Lower lobe of right lung (tissue), 2 donors: ENCODE measurements at places on chromosomes 11 and 22. TPM values are rescaled to one million over a fixed set of nuclear protein-coding genes. Genes with fewer than 3 reads are reported as not detected.

IFTAP gene
- 15.2 TPM for total RNA-seq

GPR83 gene
- not detected for total RNA-seq

KDM4E gene
- total RNA-seq, result not detected

CYP2D6 gene
- total RNA-seq, result 1.4 TPM

CCDC73 gene
- 0.09 TPM for total RNA-seq

KLHL35 gene
- total RNA-seq, result 2.6 TPM

SLC25A45 gene
- total RNA-seq, result 13.0 TPM

KCNJ11 gene
- 4.3 TPM for total RNA-seq

CCDC15 gene
- 1.4 TPM for total RNA-seq

GTF2H1 gene
- total RNA-seq, result 38.3 TPM

OR5B3 gene
- not detected for total RNA-seq

APOA5 gene
- 0.41 TPM for total RNA-seq

GAL gene
- not detected for total RNA-seq

- no peaks in the 10 kb centered on the region for H3K27me3 ChIP-seq
- no peaks in the 10 kb centered on the region for H3K36me3 ChIP-seq
- no peak for DNase-seq
- H3K27ac ChIP-seq, result no peak overlapping the region
- H3K4me1 ChIP-seq, result no peaks in the 10 kb centered on the region
- H3K4me3 ChIP-seq, result no peak overlapping the region
Measured at GRCh38 chr11:17506942-17507341, 30.3 kb upstream of the ABCC8 start.

DNA sequence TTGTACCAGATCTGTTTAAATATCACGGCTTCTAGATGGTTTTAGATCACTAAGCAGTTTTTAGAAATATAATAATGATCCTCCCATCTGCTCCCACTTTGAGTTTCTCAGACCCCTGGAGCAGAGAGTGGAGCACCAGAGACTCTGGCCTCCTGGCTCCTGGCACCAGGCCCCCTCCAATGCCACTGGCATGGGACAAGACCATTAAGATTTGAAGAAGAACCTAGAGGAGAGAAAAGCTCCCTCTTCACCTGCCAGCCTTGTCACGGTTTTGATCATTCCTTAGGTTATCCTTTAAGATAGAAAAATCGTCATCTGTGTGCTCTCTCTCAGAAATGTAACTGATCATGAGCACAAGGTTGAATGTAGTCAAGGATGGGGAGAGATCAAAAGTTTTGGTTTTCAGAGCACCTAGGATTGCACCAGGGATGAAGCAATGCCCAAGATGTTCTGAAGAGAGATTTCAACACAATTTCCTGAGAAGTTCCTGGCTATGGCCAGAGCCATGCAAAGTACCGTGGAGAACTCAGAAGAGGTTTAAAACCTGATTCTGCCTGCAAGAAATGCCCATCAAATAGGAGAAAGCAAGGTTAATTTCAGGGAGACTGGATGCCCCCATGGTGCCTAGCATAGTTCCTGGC is 22.2 kb downstream of the IL10RA start:
- H3K36me3 ChIP-seq, result no peaks in the 10 kb centered on the region
- no peak overlapping the region for H3K4me3 ChIP-seq
- peak overlapping the region; percentile 73 for H3K27ac ChIP-seq
- H3K4me1 ChIP-seq, result peaks cover 72% of the 10 kb centered on the region
- DNase-seq, result no peak

GRCh38 chr22:48807155-48807554 is 1020.5 kb downstream of the BRD1 start:
- H3K27ac ChIP-seq, result no peak overlapping the region
- no peaks in the 10 kb centered on the region for H3K36me3 ChIP-seq
- H3K27me3 ChIP-seq, result peaks cover 18% of the 10 kb centered on the region
- H3K4me3 ChIP-seq, result no peak overlapping the region

GRCh38 chr22:19065929-19066328 is 56.3 kb downstream of the DGCR2 start:
- H3K27me3 ChIP-seq, result no peaks in the 10 kb centered on the region
- H3K4me1 ChIP-seq, result no peaks in the 10 kb centered on the region
- H3K36me3 ChIP-seq, result peaks cover 93% of the 10 kb centered on the region

GRCh38 chr11:111976767-111977145 is 39.6 kb downstream of the DIXDC1 start:
- DNase-seq, result peak; percentile 44
- H3K27me3 ChIP-seq, result no peaks in the 10 kb centered on the region
- peak overlapping the region; percentile 75 for H3K27ac ChIP-seq
- no peaks in the 10 kb centered on the region for H3K36me3 ChIP-seq
- peaks cover 26% of the 10 kb centered on the region for H3K4me1 ChIP-seq

DNA sequence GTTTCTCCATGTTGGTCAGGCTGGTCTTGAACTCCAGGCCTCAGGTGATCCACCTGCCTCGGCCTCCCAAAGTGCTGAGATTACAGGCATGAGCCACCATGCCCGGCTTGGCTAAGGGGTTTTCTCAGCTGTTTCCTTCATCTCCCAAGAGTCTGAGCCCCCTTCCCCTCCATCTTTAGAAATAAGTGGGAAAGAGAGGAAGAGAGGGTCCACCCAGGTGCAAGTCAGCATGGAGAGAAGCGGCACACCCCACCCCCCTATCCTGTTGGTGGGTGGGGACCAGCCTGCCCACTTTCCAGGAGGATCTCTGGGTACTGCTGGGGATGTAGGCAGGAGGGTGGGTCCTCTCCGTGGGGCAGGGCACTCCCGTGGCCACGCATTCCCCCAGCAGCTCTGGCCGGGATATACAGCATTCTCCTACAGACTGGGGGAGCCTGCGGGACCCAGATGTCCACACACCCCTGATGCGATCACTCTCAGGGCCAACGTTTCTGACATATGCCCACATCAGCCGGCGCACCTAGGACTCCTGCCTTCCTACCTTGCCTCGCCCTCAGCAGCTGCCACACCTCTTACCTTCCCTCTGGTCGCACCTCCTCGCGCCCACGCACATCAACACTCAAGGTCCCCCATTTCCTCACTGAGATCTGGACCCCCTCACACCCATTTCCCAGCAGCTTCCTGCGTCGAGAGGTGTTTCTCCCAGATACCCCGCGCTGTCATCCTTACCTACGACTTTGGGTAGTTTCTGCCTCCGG is 8.9 kb downstream of the SCARF2 start:
- H3K4me3 ChIP-seq, result peak overlapping the region; percentile 54
- DNase-seq, result peak; percentile 44
- H3K27me3 ChIP-seq, result peaks cover 52% of the 10 kb centered on the region
- H3K36me3 ChIP-seq, result peaks cover 22% of the 10 kb centered on the region
- H3K4me1 ChIP-seq, result peaks cover 35% of the 10 kb centered on the region
- no peak overlapping the region for H3K27ac ChIP-seq

DNA sequence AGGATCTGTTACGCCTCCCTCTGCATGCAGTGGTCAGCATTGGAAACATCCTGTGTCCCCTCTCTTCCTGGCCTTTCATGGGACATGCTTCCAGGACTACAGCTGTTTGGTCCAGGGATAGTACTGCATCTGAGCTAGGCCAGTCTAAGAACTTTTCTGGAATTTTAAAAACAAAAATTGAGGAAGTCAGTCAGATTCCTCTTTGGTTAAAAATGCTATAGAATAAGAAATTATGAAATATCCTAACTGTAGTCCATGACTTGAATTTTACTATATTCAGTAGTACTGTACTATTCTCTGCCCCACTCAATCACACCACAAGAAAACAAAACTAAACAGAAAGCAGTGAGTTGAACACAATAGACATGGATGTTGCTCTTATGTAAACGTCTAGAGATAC is 201.0 kb upstream of the CADM1 start:
- no peak overlapping the region for H3K27ac ChIP-seq
- H3K27me3 ChIP-seq, result peaks cover 6% of the 10 kb centered on the region
- H3K4me1 ChIP-seq, result no peaks in the 10 kb centered on the region
- DNase-seq, result no peak
- H3K4me3 ChIP-seq, result no peak overlapping the region
- H3K36me3 ChIP-seq, result no peaks in the 10 kb centered on the region

- H3K4me1 ChIP-seq, result no peaks in the 10 kb centered on the region
- no peaks in the 10 kb centered on the region for H3K36me3 ChIP-seq
- H3K4me3 ChIP-seq, result no peak overlapping the region
Measured at GRCh38 chr11:88098289-88098688, 77.0 kb downstream of the RAB38 start.

GRCh38 chr22:45526281-45526680 is 23.6 kb downstream of the FBLN1 start:
- no peak overlapping the region for H3K4me3 ChIP-seq
- DNase-seq, result no peak

GRCh38 chr11:27860811-27861210 is 160.6 kb upstream of the BDNF start:
- no peaks in the 10 kb centered on the region for H3K4me1 ChIP-seq
- DNase-seq, result no peak
- no peaks in the 10 kb centered on the region for H3K27me3 ChIP-seq
- H3K27ac ChIP-seq, result no peak overlapping the region
- H3K36me3 ChIP-seq, result no peaks in the 10 kb centered on the region

- H3K36me3 ChIP-seq, result peaks cover 97% of the 10 kb centered on the region
- no peak overlapping the region for H3K27ac ChIP-seq
- H3K4me1 ChIP-seq, result no peaks in the 10 kb centered on the region
- DNase-seq, result no peak
- H3K4me3 ChIP-seq, result no peak overlapping the region
Measured at GRCh38 chr11:67230406-67230805, 35.9 kb upstream of the GRK2 start.

DNA sequence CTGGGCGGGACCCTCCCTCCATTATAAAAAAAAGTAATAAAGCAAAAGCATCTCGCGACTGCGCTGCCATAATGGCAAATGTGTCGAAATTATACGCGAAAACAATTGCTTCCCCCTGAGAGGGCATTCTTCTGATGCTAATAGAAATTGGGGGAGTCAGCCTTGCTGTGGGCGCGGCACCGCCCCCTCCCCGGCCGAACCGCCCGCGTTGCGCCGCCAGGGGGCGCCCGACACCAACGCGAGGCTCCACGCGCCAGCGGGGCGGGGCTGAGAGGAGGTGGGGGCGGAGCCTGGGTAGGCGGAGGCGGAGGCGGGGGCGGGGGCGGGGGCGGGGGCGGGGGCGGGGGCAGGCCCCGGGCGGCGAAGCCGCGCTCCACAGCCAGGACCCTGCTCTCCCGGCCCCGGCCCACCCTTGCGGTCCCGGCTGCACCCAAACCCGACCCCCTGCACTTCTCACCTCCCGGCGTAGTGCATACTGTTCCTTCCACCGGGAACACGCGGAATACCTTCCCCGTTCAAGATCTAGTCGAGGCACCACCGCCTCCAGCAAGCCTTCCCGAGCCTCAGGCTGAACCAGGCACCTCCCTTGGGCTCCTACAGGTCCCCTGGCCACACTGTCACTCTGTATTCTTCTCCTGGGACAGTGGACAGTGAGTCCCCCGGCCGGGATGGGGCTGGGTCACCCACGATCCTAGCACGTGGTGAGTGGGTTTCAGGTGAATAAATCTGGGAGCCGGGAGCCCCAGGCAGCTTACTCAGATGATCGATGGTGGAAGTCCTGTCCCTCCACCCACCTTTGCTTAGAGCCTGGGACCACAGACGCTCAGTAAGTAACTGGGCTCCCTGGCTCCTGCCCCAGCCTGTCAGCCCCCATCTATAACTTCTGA is 15.5 kb upstream of the UPK3A start:
- DNase-seq, result peak; percentile 90
- peaks cover 18% of the 10 kb centered on the region for H3K4me1 ChIP-seq
- H3K36me3 ChIP-seq, result no peaks in the 10 kb centered on the region
- peak overlapping the region; percentile 34 for H3K27ac ChIP-seq

DNA sequence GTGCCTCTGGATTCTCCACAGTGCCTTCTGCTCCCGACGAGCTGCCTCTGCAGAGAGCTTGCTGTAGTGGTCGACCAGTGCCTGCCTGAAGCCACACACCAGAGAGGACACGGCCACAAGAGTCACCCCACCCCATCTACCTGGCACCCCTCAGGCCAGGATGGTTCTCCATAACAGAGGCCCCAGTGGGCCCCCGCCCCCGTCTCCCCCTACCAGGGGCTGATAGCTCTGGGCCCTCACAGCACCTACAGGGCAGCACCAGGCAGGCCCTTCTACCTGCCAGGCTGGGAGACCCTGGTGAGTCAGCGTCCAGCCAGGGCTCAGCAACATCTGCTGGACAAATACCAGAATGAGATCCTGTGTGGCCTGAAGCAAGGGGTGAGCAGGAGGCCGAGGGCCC is 21.7 kb downstream of the SELENOO start:
- no peak overlapping the region for H3K27ac ChIP-seq
- H3K36me3 ChIP-seq, result peaks cover 92% of the 10 kb centered on the region
- peak; percentile 40 for DNase-seq

DNA sequence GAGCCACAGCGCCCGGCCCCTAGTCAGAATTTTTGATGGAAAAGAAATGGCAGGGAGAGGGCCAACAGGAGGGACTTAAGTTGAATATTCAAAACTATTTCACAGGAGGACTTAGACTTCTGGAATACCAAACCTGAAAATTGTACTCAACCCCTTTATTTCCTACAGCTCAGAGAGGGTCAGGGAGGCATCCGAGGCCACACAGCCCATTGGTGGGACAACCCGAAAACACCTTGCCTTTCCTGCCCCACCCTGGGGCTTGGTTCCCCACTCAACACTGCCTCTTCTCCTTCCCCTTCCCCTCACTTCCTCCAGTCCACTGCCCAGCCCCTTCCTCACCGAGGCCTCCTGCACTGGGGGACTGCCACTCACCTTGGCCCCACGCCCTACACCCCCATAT is 1.4 kb downstream of the NAALADL1 start:
- no peak for DNase-seq
- no peaks in the 10 kb centered on the region for H3K36me3 ChIP-seq
- no peak overlapping the region for H3K4me3 ChIP-seq

GRCh38 chr22:46602025-46602424 is 18.2 kb upstream of the GRAMD4 start:
- H3K36me3 ChIP-seq, result no peaks in the 10 kb centered on the region
- H3K4me1 ChIP-seq, result peaks cover 38% of the 10 kb centered on the region
- no peaks in the 10 kb centered on the region for H3K27me3 ChIP-seq
- H3K4me3 ChIP-seq, result no peak overlapping the region
- DNase-seq, result peak; percentile 72

- peaks cover 40% of the 10 kb centered on the region for H3K36me3 ChIP-seq
- no peak overlapping the region for H3K27ac ChIP-seq
- H3K4me3 ChIP-seq, result no peak overlapping the region
- H3K4me1 ChIP-seq, result no peaks in the 10 kb centered on the region
Measured at GRCh38 chr22:35761037-35761436, 43.4 kb downstream of the APOL5 start.

GRCh38 chr11:9253086-9253485 is 12.1 kb downstream of the DENND5A start:
- H3K27ac ChIP-seq, result no peak overlapping the region
- H3K27me3 ChIP-seq, result no peaks in the 10 kb centered on the region
- DNase-seq, result no peak
- peaks cover 14% of the 10 kb centered on the region for H3K36me3 ChIP-seq

- no peak overlapping the region for H3K4me3 ChIP-seq
- no peaks in the 10 kb centered on the region for H3K36me3 ChIP-seq
- H3K27ac ChIP-seq, result no peak overlapping the region
- no peak for DNase-seq
- no peaks in the 10 kb centered on the region for H3K4me1 ChIP-seq
Measured at GRCh38 chr11:133697603-133698180, 147.6 kb downstream of the SPATA19 start.
